ENCODE measurements at places on chromosomes 3 and 15.
A peak's percentile ranks its signal among the peaks of the same experiment; 100 is the strongest.

DNA sequence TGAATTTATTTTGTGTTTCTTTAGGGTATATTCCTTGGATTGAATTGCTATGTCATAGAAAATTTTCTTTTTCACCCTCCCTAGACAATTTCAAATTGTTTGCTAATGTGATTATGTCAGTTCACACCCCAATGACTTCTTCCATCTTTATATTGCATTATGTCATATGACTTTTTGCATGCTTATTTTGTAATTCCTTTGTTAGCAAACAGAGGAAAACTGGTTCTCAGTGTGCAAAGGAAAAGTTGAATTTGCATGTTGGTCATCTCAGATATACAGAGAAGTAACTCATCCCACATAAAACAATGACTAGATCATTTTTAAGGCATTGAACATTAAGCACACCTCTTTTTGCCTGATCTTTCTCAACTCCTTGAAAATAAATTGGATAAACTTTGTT lies 3.3 kb upstream of the RNF13 start:
- DNase-seq, result no peak

DNA sequence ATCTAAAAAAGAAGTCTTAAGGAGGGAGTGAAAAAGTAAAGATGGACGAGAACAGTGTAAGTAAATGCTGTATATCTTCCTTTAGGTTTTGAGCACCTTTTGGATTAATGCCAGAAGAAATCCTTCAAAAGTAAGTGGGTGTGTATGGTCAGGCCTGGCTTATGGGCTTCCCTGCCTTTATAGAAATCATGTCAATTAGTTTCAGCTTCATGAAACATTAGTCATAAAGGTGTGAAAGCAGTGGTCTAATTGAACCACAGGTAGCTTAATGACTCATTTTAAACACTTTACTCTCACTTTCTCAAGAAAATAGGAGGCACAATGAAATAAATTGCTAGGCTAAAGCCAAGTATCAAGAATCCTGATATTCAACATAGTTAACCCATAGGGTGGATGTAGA lies 467.4 kb upstream of the DPPA4 start:
- DNase-seq, result no peak

DNA sequence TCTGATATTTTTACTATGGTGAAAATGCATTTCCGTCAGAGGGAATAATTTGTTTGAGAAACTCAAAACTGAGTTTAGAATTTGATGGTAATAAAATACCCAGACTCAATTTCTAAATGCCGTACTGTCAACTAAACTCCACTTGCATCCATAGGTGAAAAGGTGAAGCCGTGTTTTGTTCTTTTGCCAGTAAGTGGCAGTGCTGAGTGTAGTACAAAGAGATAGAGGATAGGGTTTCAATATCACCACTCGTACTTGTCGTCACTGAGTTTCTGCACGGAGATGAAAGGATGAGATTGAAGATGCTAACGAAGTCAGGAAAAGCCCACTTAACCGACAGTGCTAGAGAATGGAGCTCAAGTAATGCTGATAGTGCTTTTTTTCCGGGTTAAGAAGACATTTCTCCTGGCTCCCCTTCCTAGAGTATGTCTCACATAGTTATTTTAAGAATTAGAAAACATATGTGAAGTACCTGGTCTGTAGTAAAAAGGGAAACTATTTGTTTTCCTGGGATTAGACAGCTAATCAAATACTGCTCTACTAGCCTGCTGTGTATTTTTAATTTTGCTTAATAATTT lies 345.1 kb downstream of the IL5RA start:
- DNase-seq, result no peak

- no peak for DNase-seq
These were observed 153.5 kb downstream of the RPLP1 start for GRCh38 chr15:69606144-69606543.

DNA sequence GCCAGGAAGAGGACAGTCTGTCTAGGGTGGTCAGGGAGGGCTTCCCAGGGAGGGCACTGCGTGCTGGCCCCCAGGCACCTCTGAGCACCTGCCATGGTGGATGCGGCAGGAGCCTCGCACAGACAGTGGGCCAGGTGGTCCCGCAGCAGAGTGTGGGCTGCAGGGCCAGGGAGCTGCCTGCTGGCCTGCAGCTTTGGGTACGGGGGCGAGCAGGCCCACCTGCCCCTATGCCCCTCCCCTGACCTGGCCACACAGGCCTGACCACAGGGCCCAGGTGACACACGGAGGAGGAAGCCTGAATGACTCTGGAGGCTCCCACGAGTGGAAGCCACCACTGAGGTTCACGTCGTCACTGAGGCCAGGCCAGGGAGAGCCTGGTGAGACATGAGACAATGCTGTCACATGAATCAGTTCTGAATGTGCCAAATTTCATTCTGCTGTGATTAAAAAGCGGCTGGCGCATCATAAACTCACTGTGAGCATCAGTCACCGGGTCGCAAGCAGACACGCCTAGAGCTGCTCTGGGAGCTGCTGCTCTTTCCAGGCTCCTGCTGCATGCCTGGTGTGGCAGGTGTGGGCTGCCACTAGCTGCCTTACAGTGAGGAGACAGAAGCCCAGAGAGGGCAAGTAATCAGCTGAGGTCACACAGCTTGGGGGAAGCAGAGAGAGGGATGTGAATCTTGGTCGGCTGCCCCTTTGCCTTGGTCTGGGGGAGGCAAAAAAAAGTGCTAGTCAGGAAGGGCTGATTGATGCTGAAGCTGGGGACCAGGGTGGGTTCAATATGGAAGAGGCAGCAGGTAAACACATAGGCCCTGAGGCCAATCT lies 39.5 kb upstream of the IQSEC1 start:
- peak; percentile 4 for DNase-seq

- no peak for DNase-seq
These were observed 126.2 kb upstream of the PTX3 start for GRCh38 chr3:157310329-157311052.

GRCh38 chr3:50807266-50807665 lies 132.5 kb downstream of the DOCK3 start:
- DNase-seq, result no peak

DNA sequence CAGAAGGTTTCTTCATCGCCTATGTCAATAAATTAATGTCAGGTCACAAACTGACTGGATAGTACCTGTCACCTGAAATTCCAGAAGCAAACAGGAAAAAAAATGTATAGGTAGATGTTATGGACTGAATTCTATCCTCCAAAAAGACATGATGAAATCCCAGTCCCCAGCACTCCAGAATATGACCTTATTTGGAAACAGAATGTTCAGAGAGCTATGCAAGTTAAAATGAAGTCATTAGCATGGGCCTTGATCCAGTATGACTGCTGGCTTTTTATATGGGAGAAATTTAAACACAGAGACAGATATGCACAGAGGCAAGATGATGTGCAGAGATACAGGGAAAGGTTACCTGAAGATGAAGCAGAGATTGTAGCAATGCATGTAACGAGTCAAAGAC lies 953.4 kb downstream of the ZPLD1 start:
- DNase-seq, result no peak

DNA sequence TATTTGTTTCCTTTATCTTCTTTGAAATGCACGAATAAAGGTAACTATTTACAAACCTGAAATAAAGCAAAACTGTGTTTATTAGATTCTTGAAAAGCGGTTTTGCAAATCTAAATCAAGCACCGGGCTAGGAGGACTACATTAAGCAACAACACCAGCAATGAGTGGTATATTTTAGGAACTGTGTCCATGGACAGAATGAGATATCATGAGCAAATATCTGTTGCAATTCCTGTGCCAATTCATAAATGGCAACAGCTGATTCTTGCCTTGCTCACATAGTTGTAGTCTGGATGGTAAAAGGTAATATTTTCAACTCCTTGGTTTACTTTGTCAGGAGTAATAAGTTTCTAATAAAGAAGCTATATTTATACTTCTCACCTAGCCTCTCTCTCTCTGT lies 403.3 kb downstream of the LPP start:
- no peak for DNase-seq

DNA sequence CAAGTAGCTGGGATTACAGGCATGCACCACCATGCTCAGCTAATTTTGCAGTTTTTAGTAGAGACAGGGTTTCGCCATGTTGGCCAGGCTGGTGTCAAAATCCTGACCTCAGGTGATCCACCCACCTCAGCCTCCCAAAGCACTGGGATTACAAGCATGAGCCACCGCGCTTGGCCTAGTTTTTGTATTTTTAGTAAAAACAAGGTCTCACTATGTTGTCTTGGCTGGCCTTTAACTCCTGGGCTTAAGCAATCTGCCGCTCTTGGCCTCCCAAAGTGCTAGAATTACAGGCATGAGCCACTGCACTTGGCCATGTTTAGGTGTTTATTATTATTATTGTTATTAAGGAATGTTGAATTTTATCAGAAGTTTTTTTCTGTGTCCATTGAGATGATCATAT lies 14.7 kb downstream of the IL16 start:
- no peak for DNase-seq

GRCh38 chr3:73419179-73419803 lies 205.4 kb downstream of the PDZRN3 start:
- DNase-seq, result no peak

DNA sequence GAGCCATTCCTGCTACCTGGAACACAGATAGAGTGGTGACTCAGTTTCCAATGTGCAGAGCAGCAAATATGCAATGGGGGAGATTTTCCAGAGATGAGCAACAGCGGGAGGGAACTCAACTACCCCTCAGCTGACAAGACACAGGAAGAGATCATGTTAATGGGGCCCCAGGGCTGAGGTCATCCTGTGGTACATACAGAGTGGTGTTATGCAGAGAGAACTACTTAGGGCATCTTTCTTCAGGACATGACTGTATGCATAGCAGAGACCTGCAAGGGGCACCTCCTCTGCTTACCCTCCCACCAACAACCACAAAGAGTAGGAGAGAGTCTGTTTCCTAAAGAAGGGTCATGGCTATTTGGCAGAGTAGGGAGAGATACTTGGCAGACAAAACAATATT lies 6.8 kb upstream of the TBC1D5 start:
- DNase-seq, result no peak

DNA sequence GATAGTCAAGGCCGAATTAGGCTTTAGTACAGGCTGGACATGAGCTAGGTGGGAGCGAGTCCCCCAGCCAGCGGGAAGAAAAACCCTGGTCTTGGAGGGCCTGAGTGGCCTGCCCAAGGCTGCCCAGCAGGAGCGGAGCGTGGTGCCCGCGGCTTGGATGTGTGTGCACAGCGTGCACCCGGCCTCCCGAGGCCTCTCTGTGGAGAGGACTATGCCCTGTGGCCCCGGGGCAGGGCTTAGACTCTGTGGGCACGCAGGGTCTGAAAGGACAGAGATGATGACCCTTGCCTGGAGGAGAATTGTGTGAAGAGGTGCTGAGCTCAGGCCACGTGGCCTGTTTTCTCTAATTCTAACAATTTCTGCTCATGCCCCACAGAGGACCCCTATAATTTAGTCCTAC lies 124.6 kb upstream of the IQSEC1 start:
- DNase-seq, result no peak

- no peak for DNase-seq
These were observed 1.6 kb downstream of the OXTR start for GRCh38 chr3:8767667-8768363.

GRCh38 chr3:32818970-32819511 lies 1.2 kb downstream of the TRIM71 start:
- DNase-seq, result peak; percentile 24

GRCh38 chr3:137222736-137223225 lies 265.0 kb downstream of the IL20RB start:
- DNase-seq, result no peak

DNA sequence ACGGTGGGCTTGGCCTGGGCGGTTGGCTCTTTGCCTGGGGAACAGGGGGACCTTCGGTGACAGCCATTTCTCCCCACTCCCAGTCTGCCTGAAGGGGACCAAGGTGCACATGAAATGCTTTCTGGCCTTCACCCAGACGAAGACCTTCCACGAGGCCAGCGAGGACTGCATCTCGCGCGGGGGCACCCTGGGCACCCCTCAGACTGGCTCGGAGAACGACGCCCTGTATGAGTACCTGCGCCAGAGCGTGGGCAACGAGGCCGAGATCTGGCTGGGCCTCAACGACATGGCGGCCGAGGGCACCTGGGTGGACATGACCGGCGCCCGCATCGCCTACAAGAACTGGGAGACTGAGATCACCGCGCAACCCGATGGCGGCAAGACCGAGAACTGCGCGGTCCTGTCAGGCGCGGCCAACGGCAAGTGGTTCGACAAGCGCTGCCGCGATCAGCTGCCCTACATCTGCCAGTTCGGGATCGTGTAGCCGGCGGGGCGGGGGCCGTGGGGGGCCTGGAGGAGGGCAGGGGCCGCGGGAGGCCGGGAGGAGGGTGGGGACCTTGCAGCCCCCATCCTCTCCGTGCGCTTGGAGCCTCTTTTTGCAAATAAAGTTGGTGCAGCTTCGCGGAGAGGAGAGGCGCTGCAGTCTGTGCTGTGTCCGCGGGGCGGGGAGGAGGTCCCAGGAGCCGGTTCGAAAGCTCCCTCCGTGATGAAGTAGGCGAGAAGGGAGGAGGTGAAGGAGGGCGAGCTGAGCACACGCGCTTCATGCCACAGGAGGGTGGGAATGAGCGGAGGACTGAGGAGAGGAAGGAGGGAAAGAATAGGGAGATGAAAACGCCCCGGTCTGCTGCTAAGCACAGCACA lies 9.6 kb downstream of the CLEC3B start:
- DNase-seq, result peak; percentile 61

GRCh38 chr3:196660381-196661166 lies 21.1 kb downstream of the NRROS start:
- no peak for DNase-seq

- DNase-seq, result no peak
These were observed 4.6 kb downstream of the TPRA1 start for GRCh38 chr3:127585813-127586413.

DNA sequence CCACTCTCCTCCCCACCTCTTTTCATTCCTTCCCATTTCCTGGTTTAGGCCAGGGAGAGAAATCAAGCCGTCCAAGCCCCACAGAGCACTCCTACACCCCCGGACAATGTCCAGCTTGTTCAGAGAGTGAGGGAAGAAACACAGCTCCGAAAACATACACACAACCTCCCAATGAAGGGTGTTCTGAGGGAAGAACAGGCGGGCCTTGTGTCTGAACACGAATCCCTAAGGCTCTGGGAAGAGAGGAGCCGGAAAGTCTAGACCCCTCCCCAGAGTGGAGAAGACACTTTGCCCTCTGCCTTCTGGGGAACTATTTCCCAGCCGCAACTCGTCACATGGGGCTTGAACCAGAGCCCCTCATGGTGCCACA lies 30.5 kb downstream of the ACAN start:
- peak; percentile 47 for DNase-seq

DNA sequence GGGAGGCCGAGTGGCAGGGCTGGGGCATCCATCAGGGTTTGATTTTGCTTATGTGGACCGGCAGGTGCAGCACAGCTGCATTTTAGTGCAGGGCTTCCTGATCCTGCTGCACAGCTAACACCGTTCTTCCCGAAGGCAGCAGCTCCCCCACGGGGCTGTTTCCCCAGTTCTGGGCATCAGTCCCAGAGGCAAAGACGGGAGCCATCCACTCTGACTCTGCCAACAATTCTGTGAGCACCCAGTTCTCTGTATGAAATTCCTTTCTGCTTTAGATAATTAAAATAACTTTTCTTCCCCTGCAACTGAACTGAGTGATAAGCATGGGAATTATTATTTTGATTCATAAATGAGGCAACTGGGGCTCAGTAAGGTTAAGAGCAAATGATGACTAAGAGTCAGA lies 262.9 kb upstream of the ATP10A start:
- no peak for DNase-seq

Data from femur (tissue), 1 donor.